ENCODE measurements at places on chromosomes 12 and 14. TPM values are rescaled to one million over a fixed set of nuclear protein-coding genes. Genes with fewer than 3 reads are reported as not detected.

Gene CDCA4
- 3.4 TPM for total RNA-seq

Gene KRT7
- 11.7 TPM for total RNA-seq

Gene CPNE6
- total RNA-seq, result not detected

Gene CDKN3
- total RNA-seq, result 1.7 TPM

Gene POTEM
- not detected for total RNA-seq

Gene KLRC2
- not detected for total RNA-seq

Gene CCDC77
- total RNA-seq, result 7.9 TPM

Gene IL22
- total RNA-seq, result not detected

Gene PLEKHH1
- 6.8 TPM for total RNA-seq

Gene LGMN
- total RNA-seq, result 150 TPM

Gene NPC2
- 290 TPM for total RNA-seq

Gene KCNMB4
- total RNA-seq, result 1.2 TPM

Gene RASSF9
- 1.5 TPM for total RNA-seq

Gene BCL2L14
- not detected for total RNA-seq

DNA sequence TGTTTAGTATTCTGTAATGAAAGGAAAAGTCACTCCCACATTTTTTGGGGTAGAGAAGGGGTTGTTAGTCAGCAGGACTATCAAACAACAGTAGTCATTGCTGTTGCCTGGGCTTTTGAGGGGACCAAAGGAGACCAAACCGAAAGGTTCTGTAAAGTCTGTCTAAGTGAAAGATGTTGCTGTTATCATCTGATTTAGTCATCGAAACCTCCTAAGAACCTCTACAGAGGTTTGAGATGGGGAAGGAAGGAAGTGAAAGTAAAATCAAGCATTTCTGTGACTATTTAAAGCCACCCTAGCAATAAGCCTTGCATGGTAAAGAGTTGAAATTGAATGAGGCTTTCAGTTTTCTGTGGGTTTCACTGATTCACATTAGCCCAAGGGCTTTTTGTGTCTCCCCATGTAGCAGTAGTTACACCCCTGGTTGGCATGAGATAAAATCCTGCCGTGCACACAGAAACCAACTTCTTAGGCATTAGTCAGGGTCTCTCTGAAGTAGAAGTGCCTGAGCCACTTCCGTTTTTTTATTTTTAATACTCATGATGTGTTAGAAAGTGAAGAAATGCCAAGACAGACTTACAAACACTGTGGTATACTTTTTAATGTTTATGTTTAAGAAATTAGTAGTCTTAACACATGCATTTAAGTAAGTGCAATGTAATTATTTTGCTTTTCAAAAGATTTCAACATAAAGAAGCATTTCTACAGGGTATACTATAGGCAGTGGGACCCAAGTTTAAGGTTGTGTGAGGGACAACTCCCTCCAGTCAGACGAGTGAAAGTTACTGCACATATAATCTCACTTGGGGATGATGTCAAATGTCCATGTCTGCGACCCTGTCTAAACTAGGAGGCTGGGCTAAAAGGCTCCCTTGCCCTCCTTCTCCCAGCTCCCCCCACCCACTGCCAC lies 50.4 kb downstream of the DYRK2 start:
- DNase-seq, result no peak

- no peak for DNase-seq
These were observed 20.4 kb downstream of the VWF start for GRCh38 chr12:6104027-6104426.

DNA sequence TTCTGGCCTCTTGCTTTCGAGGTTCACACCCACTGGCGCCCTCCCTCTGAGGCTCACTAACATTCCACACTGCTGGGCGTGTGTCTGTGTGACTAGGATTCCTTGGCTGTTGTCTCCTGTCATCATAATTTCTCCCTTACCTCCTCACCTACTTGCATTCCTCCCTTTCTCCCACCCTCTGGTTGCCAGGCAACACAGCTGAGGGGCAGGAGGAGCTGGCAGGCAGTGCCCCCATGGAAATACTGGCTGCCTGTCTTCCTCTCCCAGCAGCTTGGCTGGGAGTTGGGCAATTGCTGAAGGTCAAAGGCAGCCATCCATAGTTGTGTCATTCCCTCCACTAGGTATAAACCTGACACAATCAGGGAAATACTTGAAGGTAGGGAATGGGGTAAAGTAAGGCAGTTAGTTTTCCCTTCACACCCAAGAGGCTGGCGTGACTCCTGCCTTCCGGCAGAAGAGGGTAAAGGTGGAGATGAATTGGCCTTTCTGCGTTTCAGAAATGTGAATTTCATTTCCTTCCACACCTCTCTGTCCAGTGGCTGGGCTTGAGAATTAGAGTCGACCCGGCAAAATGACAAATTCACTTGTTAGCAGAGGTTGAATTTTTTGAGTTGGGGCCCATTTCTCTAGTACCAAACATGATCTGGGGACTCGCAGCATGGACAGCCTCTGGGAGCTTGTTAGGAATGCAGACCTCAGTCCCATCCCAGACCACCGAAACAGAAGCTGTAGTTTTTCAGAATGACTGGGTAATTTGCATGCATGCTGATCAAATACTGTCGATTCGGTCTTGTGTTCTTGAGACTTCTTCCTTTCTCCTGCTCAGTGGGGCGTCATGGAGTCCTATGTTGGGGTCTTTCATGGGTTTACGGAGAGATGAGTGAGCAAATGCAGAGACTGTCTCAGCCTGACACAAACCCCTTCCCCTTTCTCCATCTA lies 24.3 kb upstream of the EMP1 start:
- DNase-seq, result no peak

- DNase-seq, result no peak
These were observed 1.3 kb downstream of the SLC38A1 start for GRCh38 chr12:46267575-46267824.

DNA sequence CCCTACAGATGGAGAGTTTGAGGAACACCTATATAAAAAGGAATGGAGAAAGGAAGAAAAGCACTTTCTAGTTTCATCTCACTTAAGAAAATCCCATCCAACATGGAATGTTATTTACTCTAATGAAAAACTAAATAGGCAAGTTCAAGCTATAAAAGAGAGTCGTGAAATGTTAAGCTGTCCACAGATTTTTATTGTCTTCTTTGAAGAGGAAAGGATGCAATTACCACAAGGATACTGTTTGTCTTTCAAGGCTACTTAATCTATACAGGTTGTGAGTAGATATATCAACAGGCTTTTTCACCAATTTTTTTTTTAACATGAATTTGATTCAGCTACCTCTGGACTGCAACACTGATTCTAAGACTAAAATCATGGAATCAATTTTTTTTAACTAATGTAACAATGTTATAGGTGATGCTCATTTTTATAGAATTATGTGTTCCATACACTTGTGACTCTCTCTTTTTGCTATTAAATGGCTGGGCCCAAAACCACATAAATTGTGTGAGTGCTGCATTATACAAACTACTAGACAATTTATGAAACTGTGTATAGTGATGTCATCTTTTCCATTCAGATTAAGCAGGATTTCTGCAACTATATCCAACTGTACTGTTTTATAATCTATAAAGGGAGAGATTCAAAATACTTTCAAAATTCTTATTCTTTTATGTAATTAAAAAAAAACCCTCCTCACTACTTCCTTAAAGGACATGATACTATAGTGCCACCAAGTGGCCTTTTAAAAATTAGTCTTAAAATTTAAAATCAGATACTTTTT lies 26.8 kb upstream of the BMAL2 start:
- DNase-seq, result no peak

- DNase-seq, result no peak
These were observed 38.4 kb downstream of the IFNG start for GRCh38 chr12:68121143-68121542.

DNA sequence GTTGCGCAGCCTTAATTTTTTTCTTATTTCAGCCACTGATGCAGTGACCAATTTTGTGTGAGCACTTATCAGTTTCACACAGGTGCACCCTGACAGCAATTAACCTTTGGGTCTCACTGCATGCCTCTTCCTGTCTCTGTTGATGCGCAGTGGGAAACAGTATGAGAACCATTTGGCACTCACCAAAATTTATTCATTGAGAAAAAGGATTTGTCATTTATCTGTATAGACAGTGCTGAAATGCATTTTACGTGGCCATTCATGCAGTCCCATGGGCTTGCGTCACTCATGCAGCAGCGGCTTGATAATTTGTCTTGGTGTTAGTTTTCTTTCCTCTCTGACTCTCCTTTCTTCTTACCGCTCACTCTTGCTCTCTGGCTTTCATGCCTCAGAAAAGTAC lies 157.5 kb downstream of the C12orf75 start:
- DNase-seq, result no peak

- no peak for DNase-seq
These were observed 14.6 kb upstream of the YY1 start for GRCh38 chr14:100224229-100224866.

GRCh38 chr12:52119398-52120254 lies 40.1 kb downstream of the SMIM41 start:
- no peak for DNase-seq

- DNase-seq, result no peak
These were observed at the start of gene CLEC1A for GRCh38 chr12:10098791-10099190. Gene CLEC1A (minus strand): TSS chr12:10098985. CDS start chr12:10098922, 63 bp downstream.

DNA sequence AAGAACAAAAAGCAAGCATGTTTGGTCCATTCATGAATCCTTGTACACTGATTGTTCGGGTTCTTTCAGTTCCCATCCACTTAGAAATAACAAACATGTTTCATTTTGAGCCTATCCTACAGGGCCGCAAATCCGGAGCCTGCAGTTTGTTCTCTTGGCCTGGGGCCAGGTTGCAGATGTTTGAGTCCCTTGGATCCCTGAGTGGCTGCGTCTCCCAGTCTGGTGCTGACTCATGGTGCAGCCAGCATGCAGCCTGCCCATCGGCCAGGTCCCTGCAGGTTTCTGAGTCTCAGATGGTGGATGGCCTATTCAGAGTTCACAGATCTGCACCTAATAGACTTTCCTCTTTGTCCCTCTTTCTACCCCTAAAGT lies 1.9 kb upstream of the DYNC1H1 start:
- no peak for DNase-seq

- DNase-seq, result no peak
These were observed 923.0 kb upstream of the TMEM132C start for GRCh38 chr12:127343940-127344339.

DNA sequence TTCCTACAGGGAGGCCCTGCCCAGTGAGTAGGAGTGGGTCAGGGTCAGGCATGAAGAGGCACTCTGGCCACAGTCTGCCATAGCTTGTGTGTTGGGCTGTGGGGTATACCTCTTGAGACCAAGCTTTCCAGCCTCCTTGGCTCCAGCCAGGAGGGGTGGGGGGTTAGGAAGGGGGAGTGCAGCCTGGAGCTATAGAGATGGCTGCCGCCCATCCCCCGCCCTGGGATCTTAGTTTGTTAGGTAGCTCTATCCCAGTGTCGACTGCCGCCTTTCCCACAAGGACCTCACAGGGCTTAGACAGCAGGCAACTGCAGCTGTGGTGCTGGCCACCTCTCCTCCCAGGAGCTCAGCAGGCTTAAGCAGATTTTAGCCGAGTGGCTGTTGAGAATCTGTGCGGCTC lies 216.4 kb downstream of the PLCZ1 start:
- DNase-seq, result no peak

DNA sequence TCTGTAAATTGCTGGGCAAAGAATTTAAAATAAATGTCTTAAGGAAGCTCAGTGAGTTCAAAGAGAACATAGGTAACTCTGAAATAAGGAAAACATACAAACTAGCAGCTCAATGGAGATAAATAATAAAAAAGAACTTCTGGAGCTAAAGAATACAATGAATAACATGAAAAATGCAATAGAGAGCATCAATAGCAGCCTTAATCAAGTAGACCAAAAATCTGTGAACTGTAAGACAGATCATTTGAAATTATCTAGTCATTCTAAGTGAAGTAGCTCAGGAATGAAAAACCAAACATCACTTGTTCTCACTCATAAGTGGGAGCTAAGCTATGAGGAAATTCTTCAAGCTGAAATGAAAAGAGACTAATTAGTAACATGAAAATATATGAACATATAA lies 5.8 kb upstream of the ABCC9 start:
- DNase-seq, result no peak

DNA sequence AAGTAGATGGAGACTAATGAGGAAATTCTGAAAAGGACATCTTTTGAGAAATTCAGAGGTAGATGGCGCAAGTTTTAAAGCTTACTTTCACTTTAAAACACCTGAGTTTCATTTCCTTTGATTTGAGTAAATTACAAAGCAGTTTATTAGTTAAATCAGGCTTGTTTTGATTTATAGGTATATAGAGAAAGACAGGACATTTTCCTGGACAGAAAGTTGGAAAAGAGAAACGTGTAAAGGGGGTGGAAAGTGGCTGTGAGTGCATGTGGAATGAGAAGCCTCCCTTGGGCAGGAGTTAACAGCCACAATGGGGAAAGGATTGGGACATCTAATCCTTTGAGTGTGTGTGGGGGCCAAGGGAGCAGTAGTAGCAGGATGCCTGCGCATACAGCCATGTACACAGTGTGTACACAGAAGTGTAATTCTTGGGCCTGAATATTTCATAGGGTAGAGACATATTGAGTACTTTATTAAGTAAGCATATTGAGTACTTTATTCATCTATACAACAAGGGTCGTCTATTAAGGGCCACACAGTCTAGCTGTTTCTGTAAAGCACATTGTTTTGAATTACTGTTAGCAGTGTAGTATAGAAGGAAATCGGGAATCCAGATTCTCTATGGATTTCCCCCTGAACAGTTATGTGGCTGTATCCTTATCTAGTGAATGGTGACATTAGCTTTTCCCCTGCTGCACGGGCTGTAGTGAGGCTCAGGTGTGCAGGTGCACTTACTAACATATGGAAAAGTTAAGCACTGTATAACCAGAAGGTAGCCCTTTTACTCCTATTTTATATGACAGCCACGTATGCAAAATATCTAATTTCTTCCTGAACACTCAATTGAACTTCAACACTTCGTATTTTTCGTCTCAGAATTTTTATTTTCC lies 19.1 kb downstream of the MARK3 start:
- no peak for DNase-seq

DNA sequence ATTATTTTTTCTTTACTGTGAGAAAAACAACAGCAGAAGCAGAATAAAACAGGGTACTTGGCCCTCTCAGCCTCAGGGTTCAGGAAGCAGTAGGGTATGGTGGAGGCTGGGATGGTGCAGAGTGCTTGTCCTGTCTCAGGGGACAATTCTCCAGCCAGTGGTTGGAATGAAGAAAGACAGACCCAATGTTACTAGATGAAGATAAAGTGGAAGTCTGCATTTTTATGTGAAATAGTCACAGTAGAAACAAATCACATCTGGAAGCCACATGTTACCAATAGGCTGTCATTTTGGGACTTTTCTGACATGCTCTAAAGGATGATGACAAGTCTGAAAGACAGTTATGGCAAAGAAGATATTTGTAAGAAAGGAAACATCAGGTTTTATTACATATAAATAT lies 32.3 kb downstream of the PROX2 start:
- DNase-seq, result no peak

- no peak for DNase-seq
These were observed 108.5 kb downstream of the ARF6 start for GRCh38 chr14:50001151-50001998.

DNA sequence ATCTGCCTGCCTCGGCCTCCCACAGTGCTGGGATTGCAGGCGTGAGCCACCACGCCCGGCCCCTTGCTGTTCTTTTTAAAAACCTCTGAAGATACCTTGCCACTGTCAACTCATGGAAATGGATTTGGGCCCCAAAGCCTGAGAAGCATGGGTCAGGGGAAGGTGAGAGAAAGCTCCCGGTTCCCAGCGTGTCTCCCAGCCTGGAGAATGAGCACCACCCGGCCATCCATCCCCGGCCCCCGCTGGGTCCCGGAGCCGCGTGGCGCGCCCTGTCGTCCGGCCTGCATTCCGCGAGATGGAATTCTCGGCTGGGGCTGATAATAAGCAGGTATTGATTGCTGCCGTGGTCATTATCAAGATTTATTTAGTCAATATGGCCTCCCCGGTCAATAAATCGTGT lies 126.5 kb upstream of the MYL2 start:
- no peak for DNase-seq

GRCh38 chr14:105075379-105076295 lies 10.4 kb upstream of the GPR132 start:
- DNase-seq, result no peak

- DNase-seq, result no peak
These were observed 21.3 kb upstream of the RHOJ start for GRCh38 chr14:63182968-63183367.

Measured in mesenteric fat pad (tissue), 1 donor.